CD4-positive, alpha-beta T cell treated with Interleukin-21 for 1 hour (primary cell): ENCODE measurements at places on chromosomes 13 and 19.

DNA sequence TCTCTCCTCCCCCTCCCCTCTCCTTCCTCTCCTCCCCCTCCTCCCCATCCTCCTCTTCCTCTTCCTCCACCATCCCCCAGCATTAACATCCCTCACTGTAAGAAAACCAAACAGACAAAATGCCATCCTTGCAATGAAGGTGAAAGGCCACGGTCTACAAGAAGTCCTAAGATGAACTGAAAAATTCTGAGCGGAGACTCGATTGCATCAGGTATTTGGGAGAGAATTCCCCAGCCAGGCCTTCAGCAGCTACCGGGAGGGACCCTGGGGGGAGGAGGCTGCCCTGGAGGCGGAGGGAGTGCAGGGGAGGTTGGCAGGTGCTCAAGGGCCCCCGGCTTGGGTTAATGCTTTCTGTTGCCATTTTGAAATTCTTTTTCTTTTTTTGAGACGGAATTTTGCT lies 10.1 kb upstream of the TIMM44 start:
- DNase-seq = no peak

DNA sequence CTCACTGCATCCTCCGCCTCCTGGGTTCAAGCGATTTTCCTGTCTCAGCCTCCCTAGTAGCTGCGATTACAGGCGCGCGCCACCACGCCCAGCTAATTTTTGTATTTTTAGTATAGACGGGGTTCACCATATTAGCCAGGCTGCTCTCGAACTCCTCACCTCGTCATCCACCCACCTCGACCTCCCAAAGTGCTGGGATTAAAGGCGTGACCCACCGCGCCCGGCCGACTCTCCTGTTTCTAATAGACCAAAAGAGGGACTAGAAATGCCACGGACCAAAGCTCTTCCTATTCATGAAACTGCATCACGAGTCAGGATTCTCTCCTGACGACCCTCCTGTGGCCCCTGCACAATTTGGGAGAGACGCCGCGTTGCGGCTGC lies 563 bp downstream of the ZNF43 start:
- DNase-seq = peak; percentile 10

- no peak for DNase-seq
These were observed 11.0 kb downstream of the XAB2 start for GRCh38 chr19:7618348-7618747.

GRCh38 chr19:49224879-49225278 lies 67.3 kb downstream of the TRPM4 start:
- DNase-seq = peak; percentile 3

DNA sequence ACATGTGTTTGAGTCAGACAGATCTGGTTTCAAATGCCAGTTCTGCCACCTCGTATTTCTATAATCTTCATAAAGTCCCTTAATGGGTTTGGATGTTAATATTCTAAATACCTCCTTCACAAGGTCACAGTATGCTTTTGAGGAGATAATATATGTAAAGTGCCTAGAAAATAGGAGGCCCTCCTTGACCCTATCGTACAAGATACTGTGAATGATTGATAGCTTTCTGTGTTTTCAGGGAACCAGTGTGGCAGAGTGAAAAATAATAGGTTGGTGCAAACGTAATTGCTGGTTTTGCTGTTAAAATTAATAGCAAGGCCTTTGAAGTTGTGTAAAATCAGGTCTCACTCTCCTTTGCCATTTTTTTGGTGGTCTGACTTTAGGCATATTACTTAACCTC lies 77.5 kb upstream of the SCEL start:
- DNase-seq = no peak

- DNase-seq = no peak
These were observed 163.3 kb downstream of the KDM4B start for GRCh38 chr19:5132206-5132560.

DNA sequence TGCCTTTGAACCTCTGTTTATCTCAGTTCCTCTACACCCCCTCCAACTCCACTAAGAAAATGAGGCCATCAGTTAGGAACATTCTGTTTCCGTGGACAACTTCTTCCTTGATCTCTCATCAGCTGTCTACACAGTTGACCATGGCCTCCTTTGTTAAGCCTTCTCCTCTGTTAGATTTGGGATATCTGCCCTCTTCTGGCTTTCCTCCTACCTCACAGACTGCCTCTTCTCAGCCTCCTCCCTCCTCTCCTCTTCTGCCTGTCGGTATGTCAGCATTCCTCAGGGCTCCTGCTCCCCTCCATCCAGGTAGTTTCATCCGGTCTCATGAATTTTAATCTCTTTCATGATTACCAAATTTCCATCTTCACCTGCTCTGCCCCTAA lies 454.9 kb downstream of the FOXO1 start:
- DNase-seq = no peak

- DNase-seq = no peak
These were observed 7.5 kb upstream of the TTYH1 start for GRCh38 chr19:54407780-54408179.

- DNase-seq = no peak
These were observed 102.5 kb downstream of the GADD45B start for GRCh38 chr19:2578391-2578890.

DNA sequence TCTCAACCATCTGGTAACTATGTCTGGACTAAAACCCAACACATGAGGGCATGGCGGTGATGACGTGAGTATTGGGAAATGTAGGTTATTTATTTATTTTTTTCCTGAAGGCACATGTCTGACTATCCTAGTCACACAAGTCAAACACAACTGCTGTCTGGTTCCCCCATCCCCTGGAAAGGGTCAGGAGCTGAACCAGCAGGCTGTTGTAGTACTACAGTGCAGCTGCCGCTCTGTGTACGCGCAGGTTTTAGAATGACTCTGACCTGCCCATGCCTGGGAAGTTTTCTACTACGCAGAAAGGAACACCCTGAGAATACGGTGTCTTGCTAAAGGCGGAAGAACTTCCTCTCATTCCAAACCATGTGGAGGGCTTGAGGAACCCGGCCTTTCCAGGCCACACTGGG lies 1.2 kb downstream of the SLC7A1 start:
- peak; percentile 54 for DNase-seq

DNA sequence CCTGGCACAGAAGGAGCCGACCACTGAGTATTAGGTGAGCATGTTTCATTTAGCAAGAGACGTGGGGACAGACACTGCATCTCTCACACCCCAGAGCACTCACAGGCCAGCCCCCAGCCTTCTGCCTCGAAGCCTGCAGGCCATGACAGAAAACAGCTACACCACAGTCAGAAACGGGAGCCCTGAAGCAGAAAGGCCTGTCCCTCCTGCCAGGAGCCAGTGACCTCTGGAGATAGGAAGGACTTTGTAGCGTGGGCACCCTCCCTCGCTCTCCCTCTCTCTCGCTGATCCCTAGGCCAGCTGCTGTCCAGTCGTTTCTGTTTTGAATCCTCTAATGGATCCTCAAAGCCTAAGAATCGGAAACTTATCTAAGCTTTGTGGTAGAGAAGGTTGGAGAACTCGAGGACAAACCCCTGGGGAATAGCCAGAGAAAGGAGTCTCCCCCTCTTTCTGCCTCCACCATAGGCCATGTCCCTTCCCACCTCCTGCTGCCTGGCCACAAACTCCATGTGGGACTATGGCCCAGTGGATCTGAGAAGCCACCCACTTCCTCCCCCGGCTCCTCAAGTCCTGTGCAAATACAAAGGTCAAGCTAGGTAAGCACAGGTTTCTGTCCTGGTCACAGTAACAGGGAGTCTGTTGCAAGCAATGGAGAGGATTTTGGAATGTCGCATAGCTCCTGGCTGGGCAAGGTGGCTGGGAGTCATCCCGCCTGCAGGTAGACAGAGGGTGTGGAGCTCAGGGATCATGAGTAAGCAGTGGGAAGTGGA lies 95.1 kb downstream of the NUFIP1 start:
- DNase-seq = no peak

DNA sequence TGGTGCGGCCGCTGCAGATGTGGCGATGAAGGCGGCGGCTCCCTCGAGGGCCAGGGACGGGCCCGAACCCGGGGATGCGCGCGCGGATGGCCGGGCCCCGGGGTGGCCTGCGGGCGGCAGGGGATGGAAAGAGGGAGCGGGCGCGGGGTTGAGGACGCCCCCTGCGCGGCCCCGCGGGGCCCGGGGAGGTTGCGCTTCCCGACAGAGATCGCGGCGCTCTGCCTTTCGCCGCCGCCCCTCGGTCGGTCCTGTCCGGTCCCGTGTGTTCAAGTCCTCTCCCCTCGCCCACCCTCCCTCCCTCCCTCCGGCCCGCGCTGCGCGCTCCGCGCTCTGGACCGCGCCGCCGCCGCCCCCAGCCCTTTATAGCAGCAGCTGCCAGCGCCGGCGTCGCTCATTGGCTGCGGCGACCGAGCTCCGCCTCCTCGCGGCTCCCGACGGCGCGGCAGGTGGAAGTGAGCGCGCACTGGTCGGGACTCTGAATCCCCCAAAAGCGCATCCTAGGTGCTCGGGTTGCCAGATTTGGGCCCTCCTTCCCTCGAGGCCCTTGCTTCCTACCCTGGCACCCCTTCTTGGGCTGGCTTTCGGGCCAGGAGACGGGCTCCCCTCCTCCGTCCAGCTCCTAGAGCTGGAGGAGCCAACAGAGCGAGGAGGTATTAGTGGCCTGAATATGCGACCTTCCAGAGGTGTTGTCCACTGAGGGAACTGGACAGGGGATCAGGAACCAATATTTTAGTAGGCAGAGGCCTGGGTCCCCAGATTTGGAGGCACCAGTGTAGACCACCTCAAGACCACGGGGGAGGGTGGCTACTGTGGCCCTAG lies at the start of gene ELAVL3:
Gene ELAVL3 (minus strand): TSS at position 332 of the 819 bp plus-strand sequence. CDS start 438 bp downstream, outside the sequence.
- DNase-seq = no peak

- DNase-seq = no peak
These were observed 81.0 kb downstream of the NUFIP1 start for GRCh38 chr13:44908266-44908665.

GRCh38 chr19:18725841-18726770 lies 42.6 kb downstream of the CRTC1 start:
- DNase-seq = no peak

DNA sequence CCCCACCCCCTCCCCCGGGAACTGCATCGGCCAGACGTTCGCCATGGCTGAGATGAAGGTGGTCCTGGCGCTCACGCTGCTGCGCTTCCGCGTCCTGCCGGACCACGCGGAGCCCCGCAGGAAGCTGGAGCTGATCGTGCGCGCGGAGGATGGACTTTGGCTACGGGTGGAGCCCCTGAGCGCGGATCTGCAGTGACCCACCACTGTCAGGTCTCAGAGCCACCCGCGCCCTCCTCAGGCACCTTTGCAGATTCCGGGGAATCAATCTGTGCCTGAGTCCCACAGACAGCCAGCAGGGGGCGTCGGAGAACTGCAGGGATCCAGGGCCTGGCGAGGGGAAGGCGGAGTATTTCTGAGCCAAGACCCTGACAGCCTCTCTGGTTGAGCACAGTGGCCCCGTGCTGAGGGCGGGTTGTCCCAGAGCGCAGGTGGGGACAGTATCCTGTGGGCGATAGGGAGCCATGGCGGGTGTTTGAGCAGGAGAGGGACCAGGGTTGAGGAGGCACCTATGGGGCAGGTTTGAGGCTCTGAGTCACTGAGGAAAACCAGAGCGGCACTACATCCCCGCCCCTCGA lies 30.4 kb upstream of the CYP4F8 start:
- DNase-seq = peak; percentile 78
